ENCODE measurements at places on chromosomes 5 and 9. TPM values are rescaled to one million over a fixed set of nuclear protein-coding genes. Genes with fewer than 3 reads are reported as not detected.

SETD9 gene
- total RNA-seq, result 7.0 TPM

MEIKIN gene
- not detected for total RNA-seq

SMIM3 gene
- 23.5 TPM for total RNA-seq

WWC1 gene
- 0.17 TPM for total RNA-seq

MVB12B gene
- total RNA-seq, result 1.4 TPM

RANBP17 gene
- total RNA-seq, result 7.2 TPM

PSMB7 gene
- total RNA-seq, result 329 TPM

IGFBPL1 gene
- not detected for total RNA-seq
